ENCODE measurements at places on chromosomes 1 and 21.

- DNase-seq, result peak; percentile 69
Measured at GRCh38 chr1:109425391-109426280, 612 bp downstream of the PSMA5 start.

DNA sequence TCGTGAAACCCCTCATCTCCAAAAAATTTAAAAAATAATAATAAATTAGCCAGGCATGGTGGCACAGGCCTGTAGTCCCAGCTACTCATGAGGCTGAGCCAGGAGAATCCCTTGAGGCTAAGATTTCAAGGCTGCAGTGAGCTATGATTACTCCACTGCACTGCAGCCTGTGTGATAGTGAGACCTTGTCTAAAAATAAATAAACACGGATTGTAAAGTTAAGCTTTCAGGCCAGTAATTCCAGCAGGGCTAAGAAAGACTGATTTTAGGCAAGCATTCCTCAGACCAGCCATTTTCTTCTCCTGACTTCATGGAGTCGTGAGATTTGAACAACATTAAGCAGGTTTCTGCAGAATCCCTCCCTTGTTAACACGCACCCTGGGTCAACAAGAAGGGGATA is 77.2 kb upstream of the EFHD2 start:
- DNase-seq, result no peak

GRCh38 chr1:6614019-6614928 is 743 bp downstream of the PHF13 start:
- DNase-seq, result peak; percentile 72

GRCh38 chr1:37399205-37399604 is 75.2 kb upstream of the ZC3H12A start:
- DNase-seq, result no peak

DNA sequence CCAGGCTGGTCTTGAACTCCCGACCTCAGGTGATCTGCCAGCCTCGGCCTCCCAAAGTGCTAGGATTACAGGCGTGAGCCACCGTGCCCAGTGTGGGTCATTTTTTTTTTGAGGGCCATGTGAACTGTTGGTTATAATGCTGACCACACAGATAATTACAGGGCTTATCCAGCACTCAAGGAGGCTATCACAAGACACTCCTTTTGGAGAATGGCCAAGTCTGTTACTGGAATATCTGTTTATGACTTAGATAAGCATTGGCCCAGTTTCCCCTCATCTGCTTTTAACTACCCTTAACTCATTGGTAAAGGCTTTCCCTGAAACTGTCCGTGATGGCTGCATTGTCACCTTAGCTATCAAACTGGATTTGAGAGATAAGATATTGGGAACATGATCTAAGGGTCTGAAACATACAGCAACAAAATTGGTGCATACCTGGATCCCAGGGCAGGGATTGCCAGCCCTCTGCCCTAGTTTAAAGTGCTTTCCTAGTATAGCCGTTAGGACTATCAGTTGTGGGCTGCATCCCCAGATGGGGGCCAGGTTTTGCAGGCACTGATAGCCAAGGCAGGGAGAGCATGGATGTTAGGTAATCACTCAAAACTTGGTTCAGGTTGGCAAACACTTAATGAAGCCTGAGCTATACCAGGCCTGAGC is 15.6 kb downstream of the SZT2 start:
- DNase-seq, result no peak

GRCh38 chr1:112105557-112105956 is 116.1 kb upstream of the KCND3 start:
- DNase-seq, result no peak

DNA sequence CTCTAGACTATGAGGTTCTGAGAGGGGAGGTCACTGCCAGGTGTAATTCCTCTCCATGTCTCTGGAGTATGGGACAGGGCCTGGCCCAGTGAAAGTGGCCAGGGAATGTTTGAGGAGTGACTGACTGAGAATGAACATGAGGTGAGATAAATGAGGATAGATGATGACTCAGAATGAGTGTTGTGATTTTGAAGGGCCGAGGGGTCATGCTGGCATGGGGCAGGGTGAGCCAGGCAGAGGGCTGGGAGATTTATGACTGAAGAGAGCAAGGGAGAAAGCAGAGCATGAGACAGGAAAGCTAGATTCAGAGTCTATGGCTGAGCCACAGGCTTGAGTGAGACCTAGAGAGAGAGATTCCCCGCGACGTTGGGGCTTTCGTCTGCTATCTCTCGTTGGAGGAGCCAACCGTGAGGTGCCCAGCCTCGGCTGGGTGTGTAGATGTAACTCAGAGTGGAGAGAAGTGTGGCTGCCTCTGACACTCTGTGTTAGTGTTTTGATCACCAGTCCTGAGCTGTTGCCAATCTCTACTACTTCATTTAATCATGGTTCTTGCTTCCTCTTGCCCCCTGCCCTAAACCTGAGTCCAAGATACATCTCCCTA is 50.1 kb downstream of the FOXD2 start:
- no peak for DNase-seq

- DNase-seq, result no peak
Measured at GRCh38 chr1:234558330-234558836, 51.6 kb downstream of the IRF2BP2 start.

- no peak for DNase-seq
Measured at GRCh38 chr1:174922121-174922520, 77.6 kb upstream of the CACYBP start.

DNA sequence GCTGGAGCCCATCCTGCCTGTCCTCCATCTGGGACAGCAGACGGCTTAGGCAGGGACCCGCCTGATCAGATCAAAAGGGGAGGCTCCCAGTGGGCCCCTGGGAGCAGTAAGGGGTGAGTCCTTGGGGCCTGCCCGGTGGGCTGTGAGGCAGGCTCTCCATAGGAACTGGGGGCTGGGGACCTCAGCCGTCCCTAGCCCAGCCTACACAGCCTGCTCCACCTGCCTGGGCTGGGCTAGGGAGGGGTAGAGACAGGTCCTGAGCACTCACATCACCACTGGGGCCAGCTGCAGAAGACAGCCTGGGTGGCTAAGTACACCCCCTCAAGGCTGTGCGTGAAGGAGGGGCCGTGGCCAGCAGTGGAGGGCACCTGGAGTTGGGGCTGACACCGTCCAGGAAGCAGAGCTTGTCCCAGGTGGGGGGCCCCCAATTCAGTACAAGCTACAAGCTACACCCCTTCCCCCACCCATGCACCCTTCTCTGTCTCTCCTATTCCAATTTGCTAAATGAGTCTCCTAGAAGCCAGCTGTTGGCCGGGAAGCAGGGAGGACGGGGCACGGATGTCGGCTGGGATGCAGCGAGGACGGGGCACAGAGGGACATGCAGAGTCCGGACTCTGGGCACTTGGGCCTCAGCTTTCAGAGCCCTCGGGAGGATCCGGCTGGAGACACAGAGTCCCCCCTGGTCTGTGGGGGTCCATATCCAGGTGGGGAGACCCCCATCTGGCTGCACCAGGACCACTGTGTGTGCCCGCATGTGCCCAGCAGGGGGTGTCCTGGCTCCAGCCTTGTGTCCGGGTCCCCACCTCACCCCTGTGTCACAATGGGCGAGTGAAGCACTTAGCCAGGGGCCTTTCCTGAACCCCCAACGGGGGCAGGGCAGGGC is 1.7 kb downstream of the ISG15 start:
- peak; percentile 37 for DNase-seq

DNA sequence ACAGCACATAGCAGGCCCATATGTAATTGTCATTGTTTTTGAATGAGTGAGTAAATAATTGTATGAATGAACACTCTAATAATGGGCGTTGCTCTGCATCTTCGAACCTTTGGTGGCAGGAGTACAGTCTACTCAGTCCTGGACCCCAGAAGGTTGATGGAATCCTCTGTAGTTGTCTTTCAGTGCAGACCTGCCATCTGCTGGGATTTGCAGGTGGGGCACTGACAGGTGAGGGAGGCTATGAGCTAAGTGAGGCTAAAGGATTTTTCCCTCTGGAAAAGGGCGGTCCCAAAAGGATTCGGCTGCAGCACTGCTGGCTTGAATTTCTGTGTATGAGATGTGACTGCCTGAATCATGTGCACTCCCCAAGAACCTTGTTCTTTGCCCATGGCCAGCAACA is 53.4 kb downstream of the PLXNA2 start:
- DNase-seq, result no peak

GRCh38 chr1:242212401-242212800 is 213.5 kb upstream of the MAP1LC3C start:
- DNase-seq, result no peak

- no peak for DNase-seq
Measured at GRCh38 chr1:117596023-117596720, 9.7 kb upstream of the TENT5C start.

DNA sequence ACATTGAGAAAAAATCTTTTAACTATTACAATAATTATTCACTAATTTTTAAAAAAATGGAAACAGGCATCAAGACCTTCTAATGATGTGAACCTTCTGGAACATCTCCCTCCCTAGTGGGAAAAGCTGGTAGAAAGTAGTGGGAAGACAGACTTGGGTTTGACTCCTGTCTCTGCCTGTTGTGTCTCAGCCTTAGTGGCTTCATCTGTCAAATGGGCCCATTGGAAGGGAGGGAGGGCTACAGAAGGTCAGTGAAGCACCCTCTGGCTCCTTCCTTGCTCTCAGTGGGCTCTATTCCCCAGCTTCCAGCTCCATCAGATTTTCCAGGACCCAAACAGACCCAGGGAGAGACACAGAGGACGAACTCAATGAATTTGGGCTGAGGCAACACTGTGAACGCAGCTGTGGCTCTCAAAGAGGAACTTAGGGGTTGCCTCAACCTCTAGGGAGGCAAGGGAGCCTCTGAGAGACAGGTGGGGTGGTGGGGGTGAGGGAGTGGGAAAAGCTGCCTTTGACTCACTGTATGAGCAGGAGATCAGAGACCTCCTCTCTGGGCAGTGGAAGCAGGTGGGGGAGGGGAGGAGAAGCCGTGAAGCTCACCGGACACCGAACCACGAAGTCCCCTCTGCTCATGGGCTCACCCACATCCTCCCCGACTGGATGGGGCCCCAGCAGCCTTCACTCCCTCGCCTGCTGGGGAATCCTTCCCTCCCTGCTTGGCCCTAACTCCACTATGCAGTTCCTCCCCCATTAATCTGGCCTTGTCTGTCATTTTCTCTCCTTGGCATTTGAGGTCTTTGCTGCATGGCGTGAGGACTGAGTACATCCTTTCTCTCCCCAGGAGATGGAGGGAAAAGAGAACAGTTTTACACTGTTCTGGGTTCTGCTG is 4.5 kb downstream of the CNR2 start:
- DNase-seq, result peak; percentile 28

- no peak for DNase-seq
Measured at GRCh38 chr1:54238353-54239034, 38.5 kb downstream of the MRPL37 start.

- no peak for DNase-seq
Measured at GRCh38 chr1:9782116-9782751, 41.5 kb downstream of the CLSTN1 start.

DNA sequence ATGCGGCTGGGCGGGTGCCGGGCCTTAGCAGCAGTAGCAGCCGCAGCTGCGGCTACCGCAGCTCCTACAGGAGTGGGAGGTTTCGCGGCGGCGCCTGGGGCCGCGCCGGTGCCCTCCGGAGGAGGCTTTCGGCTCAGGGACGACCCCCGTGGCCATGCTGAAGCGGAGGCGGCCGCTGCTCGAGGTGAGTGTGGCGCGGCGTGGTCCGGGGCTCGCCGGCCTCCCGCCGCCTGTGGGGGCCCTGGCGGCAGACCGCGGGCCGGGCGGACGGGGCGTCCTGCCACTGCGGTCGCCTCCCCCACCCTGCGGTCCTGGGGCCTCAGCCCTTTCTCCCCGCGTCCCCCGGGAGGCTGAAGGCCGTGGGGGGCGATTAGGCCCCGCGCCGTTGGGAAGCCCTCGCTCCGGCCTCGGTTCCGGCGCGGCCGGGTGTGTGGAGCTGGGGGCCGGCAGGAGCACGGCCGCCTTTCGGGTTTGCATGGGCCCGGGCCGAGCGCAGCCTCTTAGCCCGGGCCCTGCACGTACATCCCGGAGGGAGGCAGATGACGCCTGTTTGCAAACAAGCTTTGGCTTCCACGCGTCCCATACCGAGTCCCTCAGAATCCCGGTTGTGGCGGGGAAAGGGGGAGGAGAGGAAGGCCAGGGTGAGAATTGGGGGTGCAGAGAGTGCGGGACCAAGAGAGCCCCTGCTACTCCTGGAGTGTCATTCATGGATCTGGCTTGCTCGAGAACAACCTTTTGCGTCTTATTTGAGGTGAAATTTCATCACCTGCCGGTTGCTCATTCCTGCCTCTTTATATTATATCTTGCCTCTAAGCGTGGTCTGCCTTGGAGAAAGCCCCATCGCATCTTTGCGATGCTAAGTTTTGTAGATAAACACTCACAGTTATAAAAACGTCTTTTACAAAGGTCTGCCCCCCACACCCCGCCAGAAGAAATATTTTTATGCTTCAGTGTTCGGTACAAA is 613 bp downstream of the ZFYVE9 start:
- no peak for DNase-seq

DNA sequence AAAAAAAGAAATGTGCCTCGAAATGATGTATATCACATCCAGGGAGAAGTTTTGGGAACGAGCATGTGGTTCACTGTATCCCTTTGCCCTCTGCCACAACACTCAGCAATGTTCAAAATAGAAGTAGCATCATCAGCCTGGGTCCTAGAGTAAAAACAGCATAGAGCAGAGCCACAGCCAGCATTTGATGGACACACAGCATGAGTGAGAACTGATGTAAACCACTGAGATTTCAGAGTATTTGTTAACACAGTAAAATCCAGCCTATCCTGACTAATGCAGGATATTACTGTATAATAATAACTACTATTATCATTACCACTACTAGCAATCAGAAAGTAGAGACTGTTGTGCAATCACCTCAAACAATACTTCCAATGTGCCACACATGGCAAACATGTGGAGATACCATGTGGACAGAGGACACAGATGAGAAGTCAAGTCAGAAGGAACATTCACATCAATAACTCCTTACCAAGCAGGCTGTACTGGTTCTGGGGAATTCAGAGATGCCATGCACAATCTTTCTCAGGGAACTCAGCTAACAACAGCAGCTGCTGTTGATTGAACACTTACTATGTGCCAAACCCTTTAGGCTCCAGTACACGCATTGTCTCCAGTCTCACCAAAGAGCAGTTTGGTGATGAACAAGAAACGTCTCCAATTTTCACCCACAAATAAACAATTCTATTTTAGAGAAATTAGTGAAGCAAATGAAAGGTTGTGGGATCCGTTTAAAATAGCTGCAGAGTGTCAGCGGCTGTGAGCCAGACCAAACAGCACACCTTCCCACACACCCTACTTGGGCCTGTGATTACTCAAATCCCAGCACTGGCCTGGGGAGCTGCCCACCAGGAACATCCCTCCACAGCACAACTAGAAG is 16.6 kb upstream of the GFI1 start:
- no peak for DNase-seq

Measured in activated naive CD8-positive, alpha-beta T cell treated with anti-CD3 and anti-CD28 coated beads for 36 hours (primary cell).